ENCODE measurements at places on chromosomes 16 and 17.
A peak's percentile ranks its signal among the peaks of the same experiment; 100 is the strongest.

DNA sequence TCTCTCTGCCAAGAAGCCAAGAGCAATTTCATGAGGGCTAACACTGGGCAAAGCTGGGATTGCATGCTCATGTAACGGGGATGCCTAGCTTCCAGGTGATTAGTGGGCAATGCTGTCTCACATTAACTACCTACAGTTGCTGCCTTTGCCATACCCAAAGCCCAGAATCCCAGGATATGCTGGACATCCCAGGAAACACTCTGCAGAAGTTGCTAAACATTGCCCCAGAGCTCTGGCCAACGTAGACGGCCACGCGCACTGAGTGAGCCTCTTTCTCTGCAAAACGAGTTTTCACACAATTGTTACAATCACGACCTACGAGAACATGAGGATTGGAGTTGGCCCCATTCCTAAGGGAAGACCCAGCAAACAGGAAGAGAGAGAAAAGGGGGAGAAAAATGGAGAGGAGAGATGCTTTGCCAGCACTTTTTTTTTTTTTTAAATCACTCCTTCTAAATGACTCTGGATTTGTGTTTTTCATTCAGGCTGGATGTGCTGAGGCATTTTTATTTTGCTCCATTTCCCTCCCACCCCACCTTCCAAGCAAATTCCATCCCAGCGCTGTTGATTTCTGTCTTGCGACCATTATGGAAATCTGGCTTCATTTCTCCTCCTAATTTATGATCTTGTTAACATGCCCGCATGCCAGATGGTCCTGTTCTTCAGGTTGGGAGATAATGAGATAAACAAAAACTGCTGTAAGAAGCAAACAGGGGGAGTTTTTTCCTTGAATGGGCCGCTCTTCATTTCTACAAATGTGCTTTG, 112.8 kb upstream of the DNAH9 start:
- H3K4me1 ChIP-seq: peaks cover 27% of the 10 kb centered on the region
- H3K4me3 ChIP-seq: peak overlapping the region; percentile 27
- DNase-seq: no peak
- peak overlapping the region; percentile 67 for H3K27ac ChIP-seq

DNA sequence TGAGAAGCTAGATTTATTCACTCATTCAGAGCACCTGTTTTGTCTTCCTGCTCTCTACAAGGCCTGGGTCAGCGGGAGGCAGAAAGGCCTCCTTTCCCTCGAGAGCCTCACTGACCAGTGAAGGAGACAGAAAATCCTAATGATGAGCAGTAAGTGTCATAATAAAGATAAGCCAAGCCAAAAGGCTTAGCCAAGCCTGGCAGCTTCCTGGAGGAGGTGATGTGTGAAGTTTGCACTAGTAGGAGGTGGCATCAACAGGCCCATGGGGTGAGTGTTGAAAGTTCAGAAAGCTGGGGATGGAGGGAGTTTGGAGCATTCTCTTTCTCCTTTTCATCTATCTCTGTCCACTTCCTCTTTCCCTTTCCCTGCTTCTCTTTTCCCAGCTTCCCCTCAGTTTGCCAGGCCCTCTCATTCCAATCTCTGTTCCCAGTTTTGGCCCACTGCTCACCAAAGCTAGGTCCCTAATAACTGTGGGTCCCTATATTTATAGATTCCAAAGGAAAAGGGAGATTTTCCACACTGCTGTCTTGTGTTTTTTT, 16.5 kb upstream of the SPNS3 start:
- no peaks in the 10 kb centered on the region for H3K27me3 ChIP-seq
- no peak overlapping the region for H3K4me3 ChIP-seq
- H3K4me1 ChIP-seq: peaks cover 4% of the 10 kb centered on the region
- DNase-seq: no peak
- no peaks in the 10 kb centered on the region for H3K36me3 ChIP-seq

GRCh38 chr17:72565006-72565405, 444.2 kb downstream of the SOX9 start:
- DNase-seq: no peak
- H3K36me3 ChIP-seq: no peaks in the 10 kb centered on the region
- H3K27me3 ChIP-seq: peaks cover 7% of the 10 kb centered on the region
- H3K4me3 ChIP-seq: no peak overlapping the region
- peaks cover 11% of the 10 kb centered on the region for H3K4me1 ChIP-seq

GRCh38 chr17:2089021-2089422, 34.1 kb downstream of the HIC1 start:
- peak overlapping the region; percentile 61 for H3K4me3 ChIP-seq
- peaks cover 8% of the 10 kb centered on the region for H3K27me3 ChIP-seq
- no peak overlapping the region for H3K27ac ChIP-seq
- H3K36me3 ChIP-seq: no peaks in the 10 kb centered on the region
- no peak for DNase-seq

- no peak for DNase-seq
- peaks cover 8% of the 10 kb centered on the region for H3K4me1 ChIP-seq
- H3K36me3 ChIP-seq: peaks cover 11% of the 10 kb centered on the region
Observed at GRCh38 chr17:49595980-49596379, 20.3 kb downstream of the NXPH3 start.

GRCh38 chr16:75938818-75939217, 212.5 kb upstream of the CPHXL start:
- H3K4me1 ChIP-seq: no peaks in the 10 kb centered on the region
- H3K27ac ChIP-seq: no peak overlapping the region
- H3K4me3 ChIP-seq: no peak overlapping the region
- DNase-seq: no peak
- H3K27me3 ChIP-seq: no peaks in the 10 kb centered on the region
- no peaks in the 10 kb centered on the region for H3K36me3 ChIP-seq

GRCh38 chr16:56347166-56347565, 78.2 kb downstream of the AMFR start:
- no peak for DNase-seq
- peaks cover 27% of the 10 kb centered on the region for H3K27me3 ChIP-seq

DNA sequence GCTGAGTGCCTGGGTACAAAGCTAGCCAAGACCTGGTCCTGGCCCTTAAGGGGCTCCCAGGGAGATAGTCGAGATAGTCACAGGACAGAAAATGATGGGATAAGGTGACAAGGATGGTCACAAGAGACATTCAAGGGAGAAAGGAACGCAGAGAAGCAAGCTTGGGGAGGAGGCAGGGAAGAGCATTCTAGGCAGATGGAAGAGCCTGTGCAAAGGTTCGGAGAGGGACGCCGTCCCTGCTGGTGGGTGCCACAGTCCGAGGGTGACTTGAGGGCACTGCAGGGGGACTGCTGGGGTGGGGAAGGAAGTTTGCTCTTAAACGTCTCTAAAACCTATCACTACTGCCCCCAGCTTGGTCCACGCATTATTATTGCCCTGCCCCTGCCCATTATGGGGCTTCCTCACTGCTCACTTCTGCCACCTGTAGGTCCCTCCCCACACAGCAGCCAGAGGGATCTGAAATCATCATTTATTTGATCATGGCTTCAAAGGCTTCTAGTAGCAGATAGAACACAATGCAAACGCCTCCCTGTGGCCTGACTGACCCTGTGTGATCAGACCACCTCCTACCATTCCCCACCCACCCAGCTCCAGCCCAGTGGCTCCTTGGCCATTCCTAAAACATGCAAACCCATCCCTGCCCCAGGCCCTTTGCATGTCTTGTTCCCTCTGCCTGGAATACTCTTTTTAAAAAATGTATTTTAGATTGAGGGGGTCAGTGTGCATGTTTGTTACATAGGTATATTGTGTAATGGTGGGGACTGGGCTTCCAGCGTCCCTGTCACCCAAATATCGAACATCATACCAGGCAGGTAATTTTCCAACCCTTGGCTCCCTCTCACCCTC, 60.3 kb downstream of the RMI2 start:
- DNase-seq: peak; percentile 66
- peaks cover 6% of the 10 kb centered on the region for H3K4me1 ChIP-seq
- no peaks in the 10 kb centered on the region for H3K36me3 ChIP-seq
- no peak overlapping the region for H3K4me3 ChIP-seq
- no peak overlapping the region for H3K27ac ChIP-seq
- H3K27me3 ChIP-seq: peaks cover 12% of the 10 kb centered on the region

- peak; percentile 61 for DNase-seq
- peak overlapping the region; percentile 59 for H3K4me3 ChIP-seq
- peaks cover 15% of the 10 kb centered on the region for H3K27me3 ChIP-seq
- H3K27ac ChIP-seq: peak overlapping the region; percentile 99
Observed at GRCh38 chr17:74196541-74197317, 6.7 kb upstream of the RPL38 start.

- H3K4me3 ChIP-seq: no peak overlapping the region
- no peak overlapping the region for H3K27ac ChIP-seq
- no peaks in the 10 kb centered on the region for H3K36me3 ChIP-seq
- no peak for DNase-seq
- no peaks in the 10 kb centered on the region for H3K27me3 ChIP-seq
Observed at GRCh38 chr17:53516636-53517035, 306.1 kb upstream of the KIF2B start.

DNA sequence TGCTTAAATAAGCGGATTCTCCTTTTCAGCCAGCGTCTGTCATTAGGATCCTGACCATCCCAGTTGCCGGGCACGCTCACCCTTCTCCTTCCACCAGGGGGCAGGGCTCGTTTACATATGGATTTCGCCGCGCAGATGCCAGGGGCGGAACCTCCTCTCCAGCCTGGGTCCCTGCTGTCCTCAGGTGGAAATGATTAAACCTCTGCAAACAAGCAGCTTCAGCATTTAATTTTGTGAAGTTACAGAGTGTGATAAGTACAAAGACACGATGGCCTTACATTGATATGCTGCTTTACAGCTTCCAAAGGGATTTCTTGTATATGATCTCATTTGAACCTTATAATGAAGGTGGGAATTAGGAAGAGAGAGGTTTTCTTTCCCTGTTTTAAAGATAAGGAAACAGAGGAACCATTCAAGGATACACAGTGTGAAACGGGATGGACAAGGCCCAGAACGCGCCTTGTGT, 3.9 kb upstream of the KRT28 start:
- H3K4me1 ChIP-seq: no peaks in the 10 kb centered on the region
- no peak overlapping the region for H3K4me3 ChIP-seq
- H3K27ac ChIP-seq: no peak overlapping the region
- H3K36me3 ChIP-seq: peaks cover 4% of the 10 kb centered on the region
- H3K27me3 ChIP-seq: peaks cover 2% of the 10 kb centered on the region

GRCh38 chr17:76909971-76910760, 42.0 kb downstream of the MGAT5B start:
- peaks cover 26% of the 10 kb centered on the region for H3K4me1 ChIP-seq
- H3K36me3 ChIP-seq: peaks cover 5% of the 10 kb centered on the region
- H3K27me3 ChIP-seq: no peaks in the 10 kb centered on the region
- H3K27ac ChIP-seq: no peak overlapping the region
- H3K4me3 ChIP-seq: no peak overlapping the region
- DNase-seq: no peak

DNA sequence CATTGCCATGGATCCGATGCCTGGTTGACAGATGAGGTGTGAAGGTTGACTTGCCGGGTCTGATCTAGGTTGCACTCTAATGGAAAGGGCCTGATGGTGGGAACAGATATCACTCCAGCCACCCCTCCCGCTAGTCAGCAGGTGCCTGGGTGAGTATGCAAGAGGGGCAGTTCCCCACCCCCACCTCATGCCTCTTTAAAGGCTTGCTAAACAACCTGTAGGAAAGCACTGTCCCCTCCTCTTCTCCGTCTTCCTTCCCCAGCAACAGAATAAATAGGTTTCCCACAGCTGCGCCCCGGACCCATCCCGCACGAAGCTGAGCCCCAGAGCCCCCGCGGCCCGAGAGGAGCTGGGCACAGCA, 746 bp upstream of the TMEM132E start:
- DNase-seq: no peak
- H3K4me3 ChIP-seq: peak overlapping the region; percentile 91
- H3K36me3 ChIP-seq: no peaks in the 10 kb centered on the region
- peak overlapping the region; percentile 30 for H3K27ac ChIP-seq

DNA sequence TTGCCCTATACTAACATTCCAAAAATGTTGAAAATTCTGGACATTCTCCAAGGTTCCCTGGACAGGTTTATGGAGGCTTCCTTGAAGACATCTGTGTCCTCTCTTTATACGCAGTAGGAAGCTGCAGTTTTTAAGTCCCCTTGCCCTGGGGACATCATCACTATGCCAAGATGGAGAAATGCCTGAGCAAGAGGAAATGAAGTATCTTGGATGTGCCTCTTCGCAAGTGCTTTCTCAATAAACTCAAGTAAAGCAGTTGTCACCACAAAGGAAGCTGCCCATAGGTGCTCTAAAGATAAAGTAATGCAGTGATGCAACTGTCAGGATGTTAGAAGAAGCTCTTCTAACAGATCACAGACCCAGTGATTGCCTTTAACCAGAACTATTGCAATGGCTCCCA, 71.0 kb downstream of the CDYL2 start:
- no peaks in the 10 kb centered on the region for H3K4me1 ChIP-seq
- H3K27ac ChIP-seq: no peak overlapping the region
- H3K4me3 ChIP-seq: no peak overlapping the region
- H3K27me3 ChIP-seq: peaks cover 1% of the 10 kb centered on the region

DNA sequence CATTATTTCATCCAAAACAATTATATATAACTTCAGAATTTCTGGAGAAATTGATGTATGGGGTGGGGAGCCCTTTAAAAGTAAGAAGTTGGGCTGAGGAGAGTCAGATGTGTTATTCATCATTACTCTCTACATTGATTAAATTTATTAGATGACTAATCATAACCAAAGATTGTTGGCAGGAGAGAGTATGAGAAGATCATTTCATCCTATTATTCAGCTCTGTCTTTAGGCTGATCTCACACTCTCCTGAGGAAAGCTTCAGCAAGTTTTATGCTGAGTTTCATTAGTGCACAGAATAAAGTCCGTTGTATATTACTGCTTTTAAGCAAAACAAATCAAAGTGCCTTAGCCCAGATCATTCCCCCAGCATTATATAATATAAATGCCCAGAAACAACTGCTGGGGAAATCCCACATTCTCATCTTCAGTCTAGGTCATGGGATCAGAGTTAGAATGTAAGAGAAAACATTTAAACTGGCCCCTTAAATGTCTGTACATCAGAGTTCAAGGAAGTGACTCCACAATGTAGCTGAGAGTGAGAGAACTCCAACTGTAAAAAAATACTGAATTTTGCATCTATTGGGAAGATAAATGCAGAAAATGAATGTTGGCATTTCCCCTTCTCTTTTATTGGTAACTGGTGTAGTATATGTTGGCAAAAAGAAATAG, 130.1 kb upstream of the HLF start:
- no peak overlapping the region for H3K4me3 ChIP-seq
- H3K27me3 ChIP-seq: no peaks in the 10 kb centered on the region
- H3K27ac ChIP-seq: no peak overlapping the region
- H3K4me1 ChIP-seq: no peaks in the 10 kb centered on the region
- H3K36me3 ChIP-seq: no peaks in the 10 kb centered on the region

DNA sequence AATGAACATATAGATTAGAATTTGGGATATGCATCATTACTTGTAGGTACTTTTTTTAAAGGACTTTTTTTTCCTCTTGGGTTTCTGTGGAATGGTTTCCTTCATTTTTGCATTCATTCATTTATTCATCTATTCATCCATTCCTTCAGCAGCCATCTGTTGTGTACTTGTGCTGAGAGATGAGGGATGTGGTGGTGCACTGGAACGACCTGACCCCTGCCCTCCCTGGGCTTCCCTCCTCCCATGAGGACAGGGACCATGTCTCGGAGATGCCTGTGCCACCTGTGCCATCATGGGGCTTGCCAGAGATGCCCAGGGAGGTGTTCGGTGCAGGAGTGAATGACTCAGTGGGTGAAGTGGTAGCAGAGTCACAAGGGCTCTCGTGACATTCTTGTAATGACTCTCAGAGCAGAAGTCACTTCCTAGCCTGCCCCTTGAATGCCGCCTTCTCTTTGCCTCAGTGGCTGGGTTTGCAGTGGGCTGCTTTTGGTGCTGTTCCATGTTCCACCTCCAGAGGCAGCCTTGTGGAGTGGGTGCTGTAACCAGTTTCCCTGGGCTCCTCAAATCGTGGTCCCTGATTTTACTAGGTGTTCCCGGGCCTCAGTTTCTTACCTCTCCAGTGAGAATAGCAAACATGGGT, 43.9 kb downstream of the CLEC16A start:
- peaks cover 12% of the 10 kb centered on the region for H3K36me3 ChIP-seq
- peaks cover 31% of the 10 kb centered on the region for H3K4me1 ChIP-seq
- no peak for DNase-seq
- peaks cover 3% of the 10 kb centered on the region for H3K27me3 ChIP-seq

All from glutamatergic neuron (in vitro differentiated cells).